ENCODE measurements at places on chromosomes 7 and 10.

GRCh38 chr10:95288303-95288702 is 2.5 kb downstream of the PDLIM1 start:
- no peak for DNase-seq

DNA sequence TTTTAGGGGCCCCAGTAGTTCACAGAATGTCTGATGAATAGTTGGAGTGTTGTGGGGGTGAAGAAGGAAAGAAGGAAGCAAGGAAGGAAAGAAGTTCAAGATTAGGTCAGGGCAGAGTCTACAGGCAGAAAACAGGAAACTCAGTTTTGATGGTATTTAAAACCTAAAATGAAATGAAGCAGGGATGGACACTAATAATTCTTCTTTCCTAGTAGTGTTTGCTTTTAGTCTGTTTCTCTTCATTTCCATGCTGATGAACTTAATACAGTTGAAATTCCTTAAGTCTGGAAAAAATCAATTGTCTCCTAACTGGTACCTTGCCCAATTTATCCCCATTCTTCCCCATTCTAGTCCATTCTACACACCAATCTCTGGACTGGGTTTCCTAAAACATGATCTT is 59.0 kb upstream of the GSAP start:
- no peak for DNase-seq

GRCh38 chr10:127216786-127217185 is 20.4 kb upstream of the INSYN2A start:
- no peak for DNase-seq

DNA sequence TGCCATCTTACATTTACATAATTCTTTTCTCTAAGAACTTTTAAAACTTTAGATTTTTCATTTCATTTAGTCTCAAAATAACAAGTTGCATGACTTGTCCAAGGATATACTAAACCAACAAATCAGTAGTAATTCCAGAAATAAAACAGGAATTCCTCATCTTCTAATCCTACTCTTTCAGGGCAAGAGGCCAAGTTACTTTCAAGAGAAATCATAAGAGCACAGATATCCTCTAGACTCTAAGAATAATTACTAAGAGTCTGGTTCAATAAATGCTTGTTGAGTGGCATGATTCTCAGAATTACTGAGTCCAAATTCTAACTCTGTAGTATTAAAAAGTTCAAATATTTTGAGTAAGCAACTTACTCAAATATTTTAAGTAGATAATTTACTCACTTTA is 12.9 kb downstream of the PDZD8 start:
- no peak for DNase-seq

- DNase-seq, result no peak
These were observed 75.6 kb downstream of the KCNMA1 start for GRCh38 chr10:77561991-77562390.

DNA sequence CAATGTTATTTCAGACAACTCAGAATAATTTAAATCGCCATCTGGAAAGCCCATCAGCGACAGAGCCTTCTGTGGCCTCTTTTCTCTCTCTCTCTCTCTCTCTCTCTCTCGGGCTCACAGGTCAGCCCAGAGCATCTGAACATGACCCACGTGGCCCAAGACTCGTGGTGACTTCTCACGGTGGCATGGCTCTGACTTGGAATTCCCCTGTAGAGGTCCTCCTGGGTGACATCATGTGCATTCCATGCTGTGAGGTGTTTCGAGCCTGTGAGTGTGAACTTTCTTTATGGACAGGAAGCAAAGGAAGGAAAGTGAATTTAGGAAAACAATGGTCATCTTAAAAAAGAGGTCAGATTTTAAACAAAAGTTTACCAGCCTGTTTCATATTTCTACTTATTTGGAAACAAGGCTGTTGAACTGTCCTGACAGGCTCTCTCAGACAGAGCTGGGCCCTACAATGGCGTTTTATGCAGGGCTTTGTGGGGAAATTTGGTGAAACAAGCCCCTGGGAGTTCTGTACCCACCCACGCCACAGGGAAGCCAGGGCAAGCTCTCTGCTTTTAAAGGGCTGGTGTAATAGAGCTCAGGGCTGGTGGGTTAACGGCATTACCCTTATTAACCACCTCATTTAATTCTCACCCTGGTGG is 359.7 kb upstream of the ZNF32 start:
- no peak for DNase-seq

DNA sequence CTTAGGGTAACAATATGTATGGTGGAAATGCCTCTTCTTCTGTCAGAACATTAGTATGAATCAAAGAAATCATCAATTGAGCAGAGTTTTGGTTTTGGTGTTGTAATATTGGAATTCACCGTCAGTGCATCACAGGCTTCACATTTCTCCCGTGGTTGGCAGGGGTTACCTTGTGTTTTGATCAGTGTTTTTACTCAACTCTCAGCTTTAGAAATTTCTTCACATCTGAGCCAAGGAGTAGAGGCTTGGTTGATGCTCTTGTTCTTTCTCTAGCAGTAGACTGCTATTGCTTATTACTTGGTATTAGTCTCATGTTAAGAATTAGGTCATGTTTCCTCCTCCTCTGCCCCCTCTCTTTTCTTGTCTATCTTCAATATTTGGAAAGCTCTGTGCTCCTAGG is 188.8 kb upstream of the SMIM30 start:
- DNase-seq, result no peak

DNA sequence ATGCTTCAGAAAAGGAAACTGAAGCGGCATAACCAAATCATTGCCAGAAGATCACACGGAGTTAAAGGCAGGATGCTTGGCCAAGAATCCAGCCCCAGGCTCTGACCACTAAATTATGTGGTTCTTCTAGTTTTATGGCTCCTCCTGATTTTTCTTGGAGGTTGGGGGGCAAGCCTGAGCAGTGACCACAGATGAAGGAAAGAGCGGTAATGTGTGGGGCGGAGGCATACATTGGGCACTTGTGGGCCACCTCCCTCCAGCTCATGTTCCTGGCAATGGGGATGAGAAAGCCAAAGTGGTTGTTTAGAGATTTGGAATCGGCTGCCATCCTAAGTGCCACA is 3.2 kb downstream of the TRPV6 start:
- DNase-seq, result no peak

GRCh38 chr7:155093596-155093995 is 23.5 kb downstream of the HTR5A start:
- no peak for DNase-seq

- no peak for DNase-seq
These were observed 44.2 kb upstream of the LRRC4 start for GRCh38 chr7:128075242-128076095.

DNA sequence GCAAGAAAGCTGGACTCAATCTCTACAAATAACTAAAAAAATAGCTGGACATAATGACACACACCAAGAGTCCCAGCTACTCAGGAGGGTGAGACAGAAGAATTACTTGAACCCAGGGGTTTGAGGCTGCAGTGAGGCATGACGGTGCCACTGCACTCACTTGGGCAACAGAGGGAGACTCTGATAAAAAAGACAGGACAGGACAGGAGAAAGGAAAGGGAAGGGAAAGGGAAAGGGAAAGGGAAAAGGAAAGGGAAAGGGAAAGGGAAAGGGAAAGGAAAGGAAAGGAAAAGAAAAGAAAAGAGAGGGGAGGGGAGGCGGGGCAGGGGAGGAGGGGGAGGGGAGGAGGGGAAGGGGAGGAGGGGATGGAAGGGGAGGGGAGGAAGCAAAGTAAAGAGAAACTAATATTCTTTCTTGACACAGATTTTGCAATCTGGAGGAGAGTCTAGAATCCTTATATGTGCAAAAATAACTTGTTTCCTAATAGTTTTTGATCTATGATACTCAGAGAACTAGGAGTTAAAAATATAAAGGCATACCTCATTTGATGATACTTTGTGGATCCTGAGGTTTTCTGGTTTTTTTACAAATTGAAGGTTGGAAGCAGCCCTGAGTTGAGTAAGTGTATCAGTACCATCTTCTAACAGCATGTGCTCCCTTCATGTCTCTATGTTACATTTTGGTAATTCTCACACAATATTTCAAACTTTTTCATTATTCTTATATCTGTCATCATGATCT is 8.0 kb downstream of the SAR1A start:
- DNase-seq, result no peak

All from stimulated activated CD4-positive, alpha-beta T cell treated with anti-CD3 and anti-CD28 coated beads, Interleukin-2, amount 100 ng/mL, for 24 hours (primary cell).